ENCODE measurements at places on chromosomes 7 and 10.
A peak's percentile ranks its signal among the peaks of the same experiment; 100 is the strongest.

GRCh38 chr7:74097937-74098614 lies 14.5 kb downstream of the LIMK1 start:
- no peak for DNase-seq

- DNase-seq: peak; percentile 49
Measured at GRCh38 chr7:143372070-143372469, 9.1 kb upstream of the ZYX start.

GRCh38 chr7:92904244-92905131 lies 68.1 kb upstream of the CDK6 start:
- no peak for DNase-seq

GRCh38 chr7:66047426-66047825 lies 28.2 kb upstream of the ASL start:
- no peak for DNase-seq

- no peak for DNase-seq
Measured at GRCh38 chr7:77434570-77435275, 18.6 kb upstream of the GSAP start.

DNA sequence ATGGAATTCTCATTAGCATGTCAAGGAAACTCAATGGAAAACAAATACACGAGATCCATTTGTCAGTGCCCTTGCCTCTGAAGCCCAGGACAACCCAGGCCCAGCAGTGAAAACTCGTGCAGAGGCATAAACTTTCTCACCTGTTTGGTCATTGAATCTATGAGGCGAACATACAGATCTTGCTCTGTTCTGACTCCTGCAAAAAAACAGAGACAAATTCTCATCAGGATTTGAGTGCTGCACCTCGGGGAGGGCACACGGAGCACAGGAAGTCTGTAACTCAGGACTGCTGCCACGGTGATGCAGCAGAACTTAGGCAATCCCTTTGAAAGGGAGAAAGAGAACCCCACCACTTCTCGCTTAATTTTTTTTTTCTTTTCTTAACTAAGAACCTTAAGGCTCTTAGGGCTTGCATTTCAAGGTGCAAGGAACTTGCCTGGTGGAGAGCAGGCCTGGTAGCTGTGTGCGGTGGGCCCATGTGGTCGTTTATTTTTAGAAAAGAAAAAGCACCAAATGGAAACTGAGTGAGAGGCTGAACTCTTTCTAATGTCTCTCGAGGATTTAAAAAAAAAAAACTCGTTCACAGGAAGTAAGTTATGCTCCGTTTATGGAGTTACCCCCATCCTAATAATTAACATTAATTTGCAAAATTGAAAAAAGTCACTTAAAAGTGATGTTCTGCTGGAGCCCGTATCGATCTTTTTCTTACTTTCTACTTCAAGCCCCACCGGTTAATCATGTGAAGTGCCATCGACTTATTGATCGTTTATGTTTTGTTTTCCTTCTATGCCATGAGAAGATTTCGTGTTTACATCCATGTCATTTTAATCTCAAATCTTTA lies 1.8 kb downstream of the EBF3 start:
- DNase-seq: no peak

DNA sequence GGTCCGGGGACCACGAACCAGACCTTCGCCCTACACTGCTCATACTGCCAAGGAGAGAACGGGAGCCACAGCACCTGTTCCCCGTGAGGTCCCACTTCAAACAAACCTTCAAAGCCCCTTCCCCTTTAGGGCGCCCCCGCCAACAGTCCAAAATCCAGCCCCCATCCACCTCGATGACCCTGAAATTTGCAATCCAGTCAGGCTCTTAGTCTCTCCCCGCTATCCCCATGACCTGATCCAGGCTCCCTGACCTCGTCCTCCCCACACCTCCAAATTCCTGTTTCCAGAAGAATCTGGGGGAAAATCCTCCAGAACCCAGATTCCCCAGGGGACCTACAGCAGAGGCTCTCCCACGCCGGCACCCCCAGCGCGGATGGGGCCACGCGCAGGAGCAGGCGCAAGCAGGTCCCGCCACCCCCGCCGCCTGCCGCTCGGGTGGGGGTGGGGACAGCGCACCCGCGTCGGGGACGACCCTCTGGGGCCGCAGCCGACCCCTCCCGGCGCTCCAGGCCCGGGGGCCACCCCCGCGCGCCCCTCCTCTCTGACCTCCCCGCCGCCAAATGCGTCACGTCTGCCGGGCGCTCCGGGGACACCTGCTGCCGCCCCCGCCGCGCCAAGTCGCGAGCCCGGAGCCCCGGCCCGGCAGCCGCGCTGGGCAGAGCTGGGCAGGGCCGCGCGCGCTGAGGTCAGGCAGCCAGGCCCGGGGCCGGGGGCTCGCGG lies 753 bp downstream of the CAMK2B start:
- no peak for DNase-seq

DNA sequence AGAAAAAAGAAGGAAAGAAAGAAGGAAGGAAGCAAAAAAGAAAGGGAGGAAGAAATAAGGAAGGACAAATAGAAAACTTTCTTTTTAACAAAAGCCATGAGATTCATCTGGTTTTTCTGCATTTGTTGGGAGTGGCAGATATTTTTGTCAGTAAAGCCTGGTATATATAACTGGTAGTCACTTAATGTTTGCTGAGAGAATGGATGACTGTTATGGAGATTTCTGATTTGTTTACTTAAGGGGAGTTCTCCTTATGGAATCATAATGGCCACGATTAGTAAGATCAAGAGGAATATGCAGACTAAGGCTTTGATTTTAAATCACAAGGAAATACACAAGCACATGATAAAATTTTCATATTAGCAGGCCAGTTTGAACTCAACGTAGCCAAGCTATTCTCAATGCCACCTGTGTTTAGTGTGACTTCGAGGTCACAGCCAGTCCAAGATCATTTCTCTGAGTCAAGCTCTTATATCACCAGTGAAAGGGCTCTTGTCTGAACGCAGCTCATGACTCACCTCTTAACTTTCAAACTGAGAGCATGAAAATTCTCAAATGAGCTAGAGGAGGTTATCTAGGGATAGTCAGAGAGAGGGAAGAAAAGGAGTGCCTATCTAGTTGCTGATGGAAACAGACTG lies 445.1 kb upstream of the ZMIZ1 start:
- no peak for DNase-seq

DNA sequence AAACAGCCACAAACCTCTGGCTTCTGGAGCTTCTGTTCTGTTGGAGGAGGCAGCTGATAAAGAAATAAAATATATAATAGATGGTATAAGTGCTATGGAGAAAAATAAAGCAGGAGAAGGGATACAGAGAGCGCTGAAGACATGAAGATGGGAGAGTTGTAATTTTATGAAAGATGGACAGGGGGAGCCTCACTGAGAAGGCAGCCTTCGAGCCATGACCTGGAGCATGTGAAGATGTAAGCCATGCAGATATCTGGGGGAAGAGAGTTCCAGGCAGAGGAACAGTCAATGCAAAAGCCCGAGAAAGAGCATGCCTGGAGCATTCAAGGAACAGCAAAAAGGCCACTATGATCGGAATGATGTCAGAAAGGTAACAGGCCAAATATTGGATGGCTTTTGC lies 187.5 kb downstream of the KIAA1217 start:
- DNase-seq: no peak

DNA sequence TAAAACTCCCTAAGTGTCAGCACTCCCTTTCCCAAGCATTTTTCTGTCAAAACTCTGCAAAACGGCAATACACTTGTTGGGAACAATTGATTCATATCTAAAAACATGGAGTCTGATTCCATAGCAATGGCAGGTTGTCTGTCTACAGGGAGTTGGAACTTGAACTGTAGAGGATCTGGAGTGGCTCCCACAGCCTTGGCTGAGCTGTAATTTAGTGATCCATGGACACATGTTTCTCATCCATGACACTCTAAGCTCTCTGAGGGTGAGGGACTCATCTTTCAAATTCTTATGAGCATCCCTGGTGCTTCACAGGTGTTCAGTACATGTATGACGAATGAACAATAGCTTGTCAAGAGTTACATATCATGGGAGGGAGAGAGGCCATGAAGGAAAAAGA lies 466.1 kb downstream of the GRID1 start:
- DNase-seq: no peak

DNA sequence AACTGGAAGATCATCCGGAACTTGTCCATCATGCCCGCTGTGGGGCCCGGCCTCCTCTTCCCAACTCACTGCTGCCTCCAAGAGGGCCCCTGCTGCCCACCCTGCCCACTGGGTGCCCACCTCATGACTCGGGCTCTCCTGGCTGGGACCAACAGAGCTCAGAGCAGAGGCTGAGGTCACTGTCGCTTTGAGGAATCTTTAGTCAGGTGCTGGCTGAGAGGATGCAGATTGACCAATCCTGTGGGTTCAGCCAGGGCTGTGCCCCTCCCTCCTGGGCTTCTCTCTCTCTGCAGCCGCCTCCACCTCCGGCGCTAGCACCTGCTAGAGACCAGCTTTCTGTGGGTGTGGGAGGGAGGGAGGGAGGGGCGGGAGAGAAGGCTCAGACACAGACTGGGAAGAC lies at the start of gene CALHM1:
TSS of gene CALHM1 (minus strand) at position 181 of the 400 bp plus-strand sequence. CDS start at position 32, 149 bp downstream.
- no peak for DNase-seq

DNA sequence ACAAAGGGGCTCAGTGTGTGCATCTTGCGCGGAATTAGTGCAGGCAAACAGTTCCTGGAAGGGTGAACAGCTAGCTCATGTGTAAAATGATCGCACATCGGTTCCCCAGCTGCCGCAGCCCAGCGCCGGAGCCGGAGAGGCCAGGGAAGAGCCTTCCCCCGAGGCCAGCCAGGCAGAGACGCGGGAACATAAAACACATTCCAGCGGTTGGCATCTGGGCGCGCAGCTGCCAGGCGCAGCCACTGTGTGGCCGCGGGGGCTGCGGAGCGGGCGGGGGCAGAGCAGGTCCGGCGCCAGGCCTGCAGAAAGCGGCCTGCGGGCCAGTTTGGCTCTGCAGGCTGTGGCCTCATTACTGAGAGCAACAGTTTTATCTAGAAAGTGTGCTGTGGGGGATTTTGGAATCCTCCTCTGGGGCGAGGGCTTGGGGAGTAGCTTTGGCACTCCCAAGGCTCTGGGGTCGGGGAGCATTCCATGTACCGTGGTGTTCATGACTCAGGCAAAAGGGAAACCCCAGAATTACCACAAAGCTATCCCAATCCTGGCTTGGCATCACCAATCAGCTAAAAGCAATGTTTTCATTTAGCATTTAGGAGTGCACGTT lies 74.3 kb downstream of the SAMD9 start:
- no peak for DNase-seq

DNA sequence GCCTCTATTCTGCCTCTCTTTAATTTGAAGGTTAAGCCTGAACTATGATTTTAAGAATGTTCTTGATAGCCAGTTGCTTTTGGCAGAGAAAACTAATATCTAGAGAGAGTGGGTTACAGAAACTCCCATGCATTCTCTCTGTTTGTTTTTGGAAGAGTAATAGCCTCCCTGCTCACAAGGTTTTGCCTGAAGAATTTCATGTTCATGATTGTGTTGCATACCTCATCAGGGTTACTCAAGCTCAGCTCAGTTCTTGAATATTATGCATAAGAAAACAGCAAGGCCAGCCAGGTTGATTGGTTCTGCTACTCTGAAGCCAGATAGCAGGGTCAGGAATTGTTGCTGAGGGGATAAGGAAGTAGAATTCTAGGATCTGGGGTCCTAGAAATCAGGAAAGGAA lies 137.4 kb downstream of the MDFIC start:
- DNase-seq: no peak

GRCh38 chr7:271266-272107 lies 18.5 kb upstream of the FOXL3 start:
- DNase-seq: no peak

GRCh38 chr10:123361832-123362231 lies 207.6 kb downstream of the BUB3 start:
- DNase-seq: no peak

DNA sequence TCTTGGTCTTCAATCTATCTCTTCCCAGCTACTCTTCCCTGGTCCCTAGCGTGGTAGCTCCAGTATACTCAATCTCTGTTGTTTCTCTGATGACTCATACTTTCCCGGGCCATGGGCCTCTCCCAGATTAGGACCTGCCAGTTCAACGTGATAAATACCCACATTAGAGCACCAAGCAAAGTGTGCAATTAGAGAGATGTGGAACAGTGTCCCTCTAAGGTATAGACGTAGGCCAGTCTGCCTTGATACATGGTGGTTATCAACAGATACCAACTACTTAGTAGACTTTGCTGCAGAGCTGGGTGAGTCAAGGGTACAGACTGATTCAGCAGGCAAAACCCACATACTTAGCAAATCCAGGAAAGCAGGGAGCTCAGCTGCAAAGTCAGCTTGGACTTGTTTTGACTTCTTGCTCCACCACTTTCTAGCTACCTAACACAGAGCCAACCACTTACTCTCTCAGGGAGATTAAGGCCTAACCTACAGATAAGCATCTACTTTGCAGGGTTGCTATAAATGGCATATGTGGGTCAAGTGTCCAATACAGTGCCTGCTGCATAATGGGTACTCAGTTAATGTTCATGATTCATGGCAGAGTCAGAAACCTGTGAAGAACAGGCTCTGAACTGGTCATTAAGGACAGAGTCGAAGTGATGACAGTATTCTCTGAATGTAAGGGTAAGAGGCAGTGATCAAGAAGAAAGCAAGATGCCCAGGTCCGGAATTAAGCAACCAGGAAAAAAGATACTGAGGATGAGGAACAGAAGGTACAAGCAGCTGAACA lies 176.1 kb downstream of the CHN2 start:
- no peak for DNase-seq

DNA sequence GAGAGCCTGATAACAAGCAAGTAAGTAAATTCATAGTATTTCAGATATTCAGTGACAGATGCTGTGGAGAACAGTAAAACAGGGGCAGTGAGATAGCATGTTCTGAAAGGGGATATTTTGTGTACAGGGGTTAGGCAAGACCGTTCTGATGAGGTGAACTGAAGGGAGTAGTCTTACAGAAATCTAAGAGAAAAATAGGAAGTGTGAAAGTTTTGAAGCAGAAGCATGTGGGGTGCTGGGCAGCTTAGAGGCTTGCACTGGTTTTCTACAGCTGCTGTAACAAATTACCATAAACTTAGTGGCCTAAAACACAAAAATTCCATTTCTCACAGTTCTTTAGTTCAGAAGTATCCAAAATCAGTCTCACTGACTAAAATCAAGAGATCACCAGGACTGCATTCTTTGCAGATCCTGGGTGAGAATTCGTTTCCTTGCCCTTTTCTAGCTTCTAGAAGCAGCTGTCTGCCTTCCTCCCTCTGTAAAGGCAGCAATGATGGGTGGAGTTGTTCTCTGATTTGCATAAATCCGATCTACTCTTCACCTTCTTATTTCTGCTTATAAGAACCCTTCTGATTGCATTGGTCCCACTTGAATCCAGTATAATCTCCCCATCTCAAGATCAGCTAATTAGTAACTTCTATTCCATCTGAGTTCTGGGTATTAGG lies 7.5 kb upstream of the KLF14 start:
- no peak for DNase-seq

GRCh38 chr10:95536894-95537541 lies 24.2 kb downstream of the SORBS1 start:
- no peak for DNase-seq

GRCh38 chr10:633279-634245 lies 55.9 kb downstream of the DIP2C start:
- DNase-seq: no peak

- no peak for DNase-seq
Measured at GRCh38 chr10:9762966-9763656, 1254.6 kb upstream of the CELF2 start.
